ENCODE measurements at places on chromosomes 4 and X.

DNA sequence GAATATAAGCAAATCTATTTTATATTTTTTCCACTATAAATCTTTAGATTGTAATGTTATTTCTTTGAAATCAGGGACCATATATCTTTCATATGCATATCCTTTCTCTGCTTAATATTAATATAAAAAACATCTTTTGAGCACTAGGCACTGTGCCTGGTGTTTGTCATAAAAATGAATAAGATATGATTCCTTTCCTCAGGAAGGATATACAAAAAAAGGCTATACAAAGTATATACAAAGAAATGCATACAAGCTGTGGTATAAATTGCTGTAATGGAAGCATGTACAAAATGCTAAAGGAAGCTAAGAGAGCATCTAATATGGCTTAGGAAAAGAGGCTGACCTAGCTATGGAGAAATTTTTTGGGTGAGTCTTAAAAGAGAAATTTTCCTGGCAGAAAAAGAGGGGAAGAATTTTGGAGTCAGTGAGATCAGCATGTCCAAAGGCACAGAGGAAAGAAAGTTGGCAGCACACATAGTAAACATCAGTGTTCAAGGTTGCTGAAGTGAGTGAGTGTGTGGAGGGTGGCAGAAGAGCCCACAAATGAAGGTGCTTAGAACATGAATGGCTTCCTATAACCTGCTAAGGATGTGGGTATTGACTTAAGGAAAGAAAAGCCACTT, 500.0 kb downstream of the SPRY1 start:
- no peak for DNase-seq

GRCh38 chr4:72679666-72680065, 110.6 kb upstream of the ADAMTS3 start:
- DNase-seq: no peak

DNA sequence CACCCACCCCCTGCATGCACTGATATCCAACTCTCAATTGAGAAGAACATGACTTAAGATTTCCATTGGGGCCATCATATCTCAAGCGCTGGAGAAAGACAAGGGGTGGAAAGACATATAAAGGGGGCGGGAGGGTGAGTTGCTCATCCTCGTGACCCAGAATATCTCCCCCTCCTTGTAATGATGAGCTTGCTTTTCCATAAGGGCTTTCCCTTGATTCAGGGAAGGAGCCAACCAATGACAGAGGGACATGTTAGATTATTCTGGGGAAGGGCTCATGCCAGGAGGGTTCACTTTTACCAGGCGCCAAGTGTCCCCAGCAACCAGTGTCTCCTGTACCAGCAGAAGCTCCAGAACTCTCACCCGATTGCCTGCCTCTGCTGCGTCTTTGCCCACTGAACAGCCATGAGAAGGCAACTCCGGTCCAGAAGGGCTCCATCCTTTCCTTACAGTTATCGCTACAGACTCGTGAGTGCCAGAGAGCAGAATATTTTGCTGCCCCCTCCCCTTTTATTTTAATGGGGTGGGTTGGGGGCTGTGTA, at the start of gene ATP1B4:
TSS of gene ATP1B4 (plus strand) at position 326 of the 542 bp plus-strand sequence. CDS start at position 406, 80 bp downstream.
- DNase-seq: no peak

GRCh38 chr4:87068583-87069021, 133.8 kb downstream of the AFF1 start:
- peak; percentile 37 for DNase-seq

- no peak for DNase-seq
Observed at GRCh38 chr4:112403101-112403945, 106.2 kb downstream of the ALPK1 start.

GRCh38 chr4:44914223-44914622, 187.9 kb upstream of the GNPDA2 start:
- DNase-seq: no peak

GRCh38 chrX:72176981-72177380, 4.6 kb upstream of the PIN4 start:
- no peak for DNase-seq

GRCh38 chr4:153036931-153037482, 100.9 kb downstream of the FHDC1 start:
- DNase-seq: no peak

DNA sequence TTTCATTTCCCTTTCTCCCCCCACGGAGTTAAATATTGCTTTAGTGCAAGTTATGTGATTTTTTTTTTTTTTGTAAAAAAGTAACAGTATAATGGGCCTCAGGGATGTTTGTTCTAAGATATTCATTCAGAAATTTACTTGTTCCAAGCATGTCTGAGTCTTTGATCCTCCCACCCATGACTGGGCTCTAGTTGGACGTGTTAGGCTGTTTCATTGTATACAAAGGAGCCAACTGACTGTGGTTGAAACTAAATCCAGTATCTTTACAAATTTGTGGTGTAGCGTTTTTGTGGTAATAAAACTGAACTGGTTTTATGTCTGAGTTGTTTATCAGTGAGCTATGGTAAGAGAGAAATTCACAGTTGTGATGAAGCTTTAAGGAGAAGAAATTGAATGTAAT, 74.1 kb downstream of the DOCK11 start:
- DNase-seq: no peak

- peak; percentile 9 for DNase-seq
Observed at GRCh38 chr4:120922381-120923206, at the start of gene PRDM5. Gene PRDM5 (minus strand): TSS chr4:120922726. CDS start chr4:120922608, 118 bp downstream.

- no peak for DNase-seq
Observed at GRCh38 chrX:112803060-112803459, 37.6 kb downstream of the AMOT start.

DNA sequence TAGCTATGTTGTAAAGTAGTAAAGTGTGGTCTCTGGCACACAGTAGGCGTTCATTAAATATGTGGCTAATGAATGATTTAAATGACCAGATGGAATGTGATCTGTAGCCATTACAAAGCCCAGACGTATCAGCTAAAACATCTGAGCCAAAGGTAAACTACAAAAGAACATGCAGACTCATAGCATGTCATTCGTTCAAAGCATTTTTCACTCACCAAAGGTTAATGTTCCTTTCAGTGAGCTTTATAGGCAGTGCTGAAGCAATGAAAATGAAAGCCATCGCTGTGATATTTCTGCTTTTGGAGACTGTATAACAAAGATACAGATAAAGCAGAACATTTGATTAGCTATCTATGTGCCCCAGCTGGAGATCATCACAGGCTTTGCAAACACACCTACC, 50.5 kb downstream of the F9 start:
- no peak for DNase-seq

DNA sequence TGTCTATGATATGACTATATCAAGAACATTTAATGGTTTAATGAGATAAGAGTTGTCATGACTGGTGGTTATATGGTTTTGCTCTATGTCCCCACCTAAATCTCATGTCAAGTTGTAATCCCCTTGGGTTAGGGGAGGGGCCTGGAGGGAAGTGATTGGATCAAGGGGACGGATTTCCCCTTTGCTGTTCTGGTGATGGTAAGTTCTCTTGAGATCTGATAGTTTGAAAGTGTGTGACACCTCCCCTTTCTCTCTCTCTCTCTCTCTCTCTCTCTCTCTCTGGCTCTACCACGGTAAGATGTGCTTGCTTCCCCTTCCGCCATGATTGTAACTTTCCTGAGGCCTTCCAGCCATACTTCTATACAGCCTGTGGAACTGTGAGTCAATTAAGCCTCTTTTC, 803.4 kb downstream of the TRIML1 start:
- DNase-seq: no peak

- no peak for DNase-seq
Observed at GRCh38 chr4:184386271-184386781, 88.0 kb downstream of the IRF2 start.

DNA sequence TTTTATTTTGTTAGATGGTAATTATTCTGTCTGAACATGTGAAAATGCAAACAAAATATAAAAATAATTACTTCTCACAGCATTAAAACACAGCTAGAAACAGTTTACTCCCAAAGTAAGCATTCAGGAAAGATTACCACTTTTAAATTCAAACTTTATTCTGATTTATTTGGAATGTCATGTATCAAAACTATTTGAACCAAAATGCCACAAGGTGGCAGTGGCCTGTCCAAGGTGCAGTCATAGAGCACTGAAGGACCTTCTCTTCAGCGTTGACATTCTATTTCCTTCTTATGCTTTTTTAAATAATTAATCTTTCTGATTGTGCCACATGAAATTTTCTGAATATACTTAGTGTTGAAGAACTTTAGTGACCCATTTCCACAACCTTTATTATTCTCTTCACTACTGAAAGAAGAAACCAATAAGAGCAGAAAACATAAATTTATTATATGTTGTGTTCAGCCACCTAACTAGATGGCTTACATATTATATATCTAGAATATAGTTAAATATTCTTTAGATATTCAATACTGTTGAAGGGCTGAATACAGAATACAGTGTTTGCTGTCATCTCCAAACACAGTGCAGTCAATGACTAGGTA, 283.6 kb downstream of the CFAP299 start:
- no peak for DNase-seq

DNA sequence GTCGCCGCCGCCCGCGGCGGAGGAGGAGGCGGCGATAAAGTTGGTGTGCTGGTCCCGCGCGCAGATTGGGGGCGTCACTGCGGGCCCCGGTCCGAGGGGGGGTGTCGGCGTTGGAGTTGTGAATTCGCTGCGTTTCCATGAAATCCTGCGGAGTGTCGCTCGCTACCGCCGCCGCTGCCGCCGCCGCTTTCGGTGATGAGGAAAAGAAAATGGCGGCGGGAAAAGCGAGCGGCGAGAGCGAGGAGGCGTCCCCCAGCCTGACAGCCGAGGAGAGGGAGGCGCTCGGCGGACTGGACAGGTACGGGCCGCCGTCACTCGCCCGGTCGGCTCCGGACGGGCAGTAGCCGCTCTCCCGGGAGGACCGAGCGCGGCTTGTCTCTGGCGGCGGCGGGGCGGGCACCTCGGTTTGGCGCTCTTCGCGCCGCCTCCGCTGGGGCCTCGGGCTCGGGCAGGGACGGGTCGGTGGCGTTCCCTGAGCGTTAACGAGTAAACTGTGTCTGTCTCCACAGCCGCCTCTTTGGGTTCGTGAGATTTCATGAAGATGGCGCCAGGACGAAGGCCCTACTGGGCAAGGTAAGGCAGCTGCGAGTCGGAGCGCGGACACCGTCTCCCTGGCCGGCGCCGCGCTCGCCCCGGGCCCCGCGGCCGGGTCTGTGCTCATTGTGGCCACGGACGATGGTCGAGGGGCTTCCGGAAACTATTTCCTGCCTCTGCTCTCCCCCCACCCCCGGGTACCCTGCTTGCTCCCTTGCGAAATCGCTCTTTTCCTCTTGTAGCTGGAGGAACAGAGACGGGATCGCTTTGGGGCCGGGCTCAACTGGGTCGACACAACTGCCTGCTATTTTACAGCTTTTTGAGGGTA, 658 bp downstream of the KDM6A start:
- peak; percentile 1 for DNase-seq

- DNase-seq: no peak
Observed at GRCh38 chr4:124121461-124121971, 591.0 kb downstream of the ANKRD50 start.

- no peak for DNase-seq
Observed at GRCh38 chr4:152663203-152664066, 16.4 kb downstream of the TMEM154 start.

DNA sequence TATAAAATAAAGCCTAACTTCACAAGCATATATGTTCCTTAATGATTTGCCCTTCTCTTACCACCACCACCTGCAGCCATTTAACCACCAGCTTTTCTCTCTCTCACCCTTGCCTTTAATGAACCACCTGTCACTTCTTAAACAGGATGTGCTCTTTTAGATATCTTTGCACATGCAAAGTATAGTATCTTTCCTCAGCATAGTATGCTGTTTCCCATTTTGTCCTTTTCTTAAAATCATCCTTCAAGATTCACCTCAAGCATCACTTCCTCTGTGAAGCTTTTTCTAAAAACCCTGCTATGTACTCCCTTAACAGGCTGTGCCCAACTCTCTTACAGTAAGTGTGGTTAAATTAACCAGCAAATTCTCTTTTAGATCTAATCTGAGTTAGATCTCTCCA, 8.2 kb upstream of the CNOT6L start:
- DNase-seq: no peak

GRCh38 chr4:177005674-177006230, 213.0 kb upstream of the VEGFC start:
- DNase-seq: no peak

- no peak for DNase-seq
Observed at GRCh38 chr4:9994246-9994847, 26.9 kb downstream of the SLC2A9 start.

GRCh38 chrX:19225909-19226308, 103.6 kb upstream of the ADGRG2 start:
- DNase-seq: no peak

DNA sequence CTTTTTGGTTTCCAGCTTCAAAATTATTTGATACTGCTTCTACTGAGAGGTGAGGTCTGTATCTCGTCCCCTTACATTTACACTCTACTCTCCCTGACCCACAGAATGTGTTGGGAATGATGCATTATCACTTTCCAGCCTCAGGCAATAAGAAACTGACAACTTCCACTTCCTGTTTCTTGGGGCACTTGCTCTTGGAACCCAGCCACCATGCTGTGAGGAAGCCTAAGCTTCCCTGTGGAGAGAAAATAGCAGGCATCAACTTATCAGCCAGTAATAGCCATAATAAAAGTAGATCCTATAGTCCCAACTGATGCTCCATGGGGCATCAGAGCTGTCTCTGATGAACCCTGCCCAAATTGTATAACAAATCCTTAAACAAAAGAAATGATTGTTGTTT, 32.6 kb downstream of the RELL1 start:
- no peak for DNase-seq

- no peak for DNase-seq
Observed at GRCh38 chr4:98179951-98180350, 36.7 kb upstream of the STPG2 start.
